ENCODE measurements at places on chromosomes 2 and 18.
A peak's percentile ranks its signal among the peaks of the same experiment; 100 is the strongest.

DNA sequence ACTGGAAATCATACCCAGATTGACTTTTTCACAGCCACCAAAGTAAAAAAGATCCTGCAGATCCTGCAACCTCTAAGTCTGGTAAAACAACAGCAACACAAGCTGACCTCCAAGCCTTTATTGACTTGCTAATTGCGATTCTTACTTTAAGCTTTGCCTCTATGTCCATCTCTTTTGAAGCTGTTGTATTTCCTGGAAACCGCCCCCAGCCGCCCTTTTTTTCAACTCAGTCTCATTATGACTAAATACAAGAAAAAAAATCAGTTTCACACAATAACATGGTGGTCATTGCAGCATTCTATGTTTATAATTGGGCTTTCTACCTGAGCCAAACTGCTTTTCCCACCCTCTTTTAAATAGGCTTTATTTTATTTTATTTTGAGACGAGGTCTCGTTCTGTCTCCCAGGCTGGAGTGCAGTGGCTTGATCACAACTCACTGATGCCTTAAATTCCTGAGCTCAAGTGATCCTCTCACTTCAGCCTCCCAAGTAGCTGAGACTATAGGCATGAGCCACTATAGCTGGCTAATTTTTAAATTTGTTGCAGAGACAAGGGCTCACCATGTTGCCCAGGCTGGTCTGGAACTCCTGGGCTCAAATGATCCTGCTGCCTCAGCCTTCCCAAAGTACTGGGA lies 76.2 kb downstream of the MOGAT1 start:
- DNase-seq, result no peak

- DNase-seq, result no peak
Observed at GRCh38 chr2:59888015-59888414, 665.4 kb downstream of the BCL11A start.

DNA sequence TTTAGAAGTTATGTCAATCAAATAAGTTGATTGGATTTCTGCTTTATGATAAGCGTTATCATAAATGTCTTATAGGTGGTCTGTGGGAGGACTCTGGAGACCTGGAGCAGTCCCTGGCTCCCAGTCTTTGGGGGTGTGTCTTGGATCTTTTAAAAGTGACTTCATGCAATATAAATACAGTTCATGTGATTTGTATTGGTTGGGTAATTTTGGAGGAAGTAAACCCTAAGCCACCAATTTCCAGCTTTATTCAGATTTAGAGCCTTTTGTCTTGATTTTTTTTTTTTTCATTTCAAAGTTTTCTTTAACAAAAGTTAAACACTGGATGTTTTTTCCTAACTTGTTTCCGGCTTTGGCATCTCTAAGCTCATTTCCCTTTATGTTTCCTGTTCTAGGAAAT lies 68.8 kb downstream of the MAP4K4 start:
- no peak for DNase-seq

DNA sequence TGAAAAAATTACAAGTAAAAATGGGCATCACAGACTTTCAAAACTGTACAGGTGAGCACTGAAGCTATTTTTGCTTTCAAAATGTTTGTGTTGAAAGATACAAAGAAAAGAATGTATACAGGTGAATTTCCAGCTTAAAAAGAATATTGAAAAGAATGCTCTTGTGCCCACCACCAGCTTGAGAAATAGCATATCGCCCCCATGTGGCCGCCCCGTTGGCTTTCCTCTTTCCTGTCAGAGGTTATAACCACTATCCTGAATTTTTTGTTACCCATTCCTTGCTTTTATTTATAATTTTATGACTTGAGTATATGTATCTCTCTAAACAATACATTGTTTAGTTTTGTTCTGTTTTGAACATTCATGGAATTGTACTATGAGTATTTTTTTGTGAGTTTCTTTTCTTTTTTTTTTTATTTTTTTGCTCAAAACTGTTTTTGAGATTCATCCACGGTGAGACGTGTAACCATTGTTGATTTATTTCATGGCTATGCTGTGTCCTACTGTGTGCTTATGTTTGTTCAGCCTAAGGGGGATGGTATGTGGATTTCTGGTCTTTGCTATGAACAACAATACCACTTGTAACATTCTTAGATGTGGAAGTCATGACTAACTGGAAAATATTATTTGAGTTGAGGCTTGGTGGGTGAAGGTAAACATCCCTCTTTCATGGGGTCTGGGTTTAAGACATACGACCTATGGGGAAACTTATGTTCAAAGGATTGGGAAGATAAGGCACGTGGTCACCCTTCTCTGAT lies 11.6 kb downstream of the TRPM8 start:
- peak; percentile 8 for DNase-seq

GRCh38 chr2:45224321-45224992 lies 215.2 kb upstream of the SIX2 start:
- DNase-seq, result no peak

DNA sequence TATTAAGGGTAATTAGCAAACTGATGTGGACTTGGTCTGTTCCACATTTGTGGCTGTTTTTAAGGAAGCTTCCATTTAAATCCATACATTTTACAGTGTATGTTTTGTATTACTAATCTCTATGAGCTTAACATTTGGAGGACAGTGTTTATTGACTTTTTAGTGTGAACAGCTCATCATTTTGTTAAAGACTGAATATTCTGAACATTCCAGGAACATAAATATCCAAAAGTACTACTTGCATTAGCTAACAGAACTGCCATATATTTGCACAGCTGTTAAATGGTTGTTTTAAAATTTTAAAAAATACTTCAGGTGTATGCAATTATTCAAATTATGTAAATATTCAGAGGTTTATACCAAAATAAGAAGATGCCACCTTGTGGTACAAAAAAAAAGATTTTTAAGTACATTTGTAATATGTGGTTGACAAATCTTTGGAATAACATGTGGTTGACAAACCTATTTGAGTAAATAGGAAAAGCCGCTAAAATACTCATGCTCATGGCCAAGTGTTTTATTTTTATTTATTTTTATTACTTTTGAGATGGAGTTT lies 439.7 kb upstream of the FANCL start:
- no peak for DNase-seq

DNA sequence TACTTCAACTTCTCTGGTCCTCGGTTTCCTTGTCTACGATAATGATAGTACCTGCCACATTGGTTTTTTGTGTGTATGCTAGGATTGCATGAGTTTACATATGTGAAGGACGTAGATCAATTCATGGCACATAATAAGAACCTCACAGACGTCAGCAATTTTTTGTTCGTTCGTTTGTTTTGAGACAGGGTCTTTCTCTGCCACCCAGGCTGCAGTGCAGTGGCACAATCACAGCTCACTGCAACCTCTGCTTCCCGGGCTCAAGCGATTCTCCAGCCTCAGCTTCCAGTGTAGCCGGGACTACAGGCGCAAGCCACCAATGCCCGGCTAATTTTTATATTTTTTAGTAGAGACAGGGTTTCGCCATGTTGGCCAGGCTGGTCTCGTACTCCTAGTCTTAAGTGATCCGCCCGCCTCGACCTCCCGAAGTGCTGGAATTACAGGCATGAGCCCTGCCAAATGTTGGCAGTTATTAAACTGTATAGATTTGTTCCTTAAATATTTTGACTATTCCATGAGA lies 756 bp upstream of the SLC35F5 start:
- no peak for DNase-seq

DNA sequence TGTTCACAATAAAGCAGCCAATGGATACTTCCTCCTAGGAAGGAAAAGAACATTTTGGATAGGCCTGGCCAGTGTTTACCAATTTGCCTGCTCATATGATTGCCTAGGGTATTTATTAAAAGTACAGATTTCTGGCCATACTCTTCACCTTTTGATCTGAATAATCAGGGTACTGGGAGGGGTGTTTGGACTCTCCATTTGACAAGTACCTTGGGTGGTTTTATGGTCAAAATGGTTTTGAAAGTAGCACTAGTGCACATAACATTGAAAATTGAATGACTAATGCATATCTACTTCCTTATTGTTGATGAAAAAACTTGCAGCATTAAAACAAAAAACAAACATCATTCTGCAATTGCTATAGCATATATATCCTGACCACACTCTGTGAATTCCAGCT lies 333.3 kb upstream of the CDH2 start:
- no peak for DNase-seq

GRCh38 chr2:213022987-213023386 lies 128.4 kb downstream of the IKZF2 start:
- no peak for DNase-seq

GRCh38 chr2:29310650-29311348 lies 195.6 kb downstream of the CLIP4 start:
- DNase-seq, result no peak

- DNase-seq, result no peak
Observed at GRCh38 chr18:53799134-53799533, 425.3 kb downstream of the MBD2 start.

- DNase-seq, result no peak
Observed at GRCh38 chr2:71797035-71797810, 343.9 kb downstream of the DYSF start.

DNA sequence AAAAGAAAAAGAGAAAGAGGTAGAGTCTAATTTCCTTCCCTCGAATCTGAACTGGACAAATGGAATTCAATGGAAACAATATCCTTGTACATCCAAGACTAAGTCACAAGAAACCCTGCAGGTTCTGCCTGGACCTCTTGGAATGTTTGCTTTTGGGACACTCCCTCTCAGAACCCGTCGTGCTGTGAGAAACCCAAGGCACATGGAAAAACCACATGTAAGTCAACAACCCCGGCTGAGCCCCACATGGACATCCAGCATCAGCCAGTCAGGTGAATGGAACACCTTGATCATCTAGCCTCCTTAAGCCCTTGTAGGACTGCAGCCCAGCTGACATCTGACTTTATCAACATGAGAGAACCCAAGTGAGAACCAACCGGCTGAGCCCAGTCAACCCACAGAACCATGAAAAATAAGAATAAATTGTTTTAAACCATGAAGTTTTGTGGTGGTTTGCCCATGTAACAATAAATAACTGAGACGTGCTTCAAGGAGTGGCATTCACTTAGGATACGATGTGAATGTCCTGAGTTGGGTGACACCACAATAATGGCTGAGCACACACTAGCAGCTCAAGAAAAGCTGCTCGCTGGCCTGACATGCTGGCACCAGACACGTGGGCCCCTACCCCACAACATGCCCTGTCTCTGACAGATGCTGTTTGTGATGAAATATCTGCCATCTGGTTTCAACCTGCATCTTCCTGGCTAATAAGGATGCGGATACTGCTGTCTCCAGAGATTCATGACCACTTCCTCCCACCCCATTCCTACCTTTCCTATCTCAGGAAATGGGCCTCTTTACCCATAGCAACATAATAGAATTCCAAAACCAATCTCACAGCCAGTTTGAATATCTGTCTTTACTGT lies 28.8 kb downstream of the PKDCC start:
- DNase-seq, result no peak

- DNase-seq, result no peak
Observed at GRCh38 chr2:182447863-182448262, 21.0 kb upstream of the PDE1A start.

DNA sequence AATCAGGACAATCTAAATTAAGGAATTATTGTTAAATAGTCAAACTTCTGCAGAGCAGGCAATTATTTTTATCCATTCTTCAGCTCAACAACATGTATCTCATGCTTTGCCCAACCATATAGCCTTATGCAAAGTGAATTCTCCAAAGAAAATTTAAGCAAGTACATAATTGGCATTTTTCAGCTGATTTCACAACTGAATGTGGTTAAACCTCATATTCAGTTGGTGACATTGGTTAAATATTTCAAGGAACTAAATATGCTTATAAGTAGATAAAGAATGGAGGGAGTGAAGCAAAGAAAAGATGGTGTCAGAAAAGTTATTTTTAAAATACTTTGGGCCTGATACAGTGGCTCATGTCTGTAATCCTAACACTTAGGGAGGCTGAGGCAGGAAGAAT lies 816.2 kb downstream of the NRXN1 start:
- DNase-seq, result no peak

DNA sequence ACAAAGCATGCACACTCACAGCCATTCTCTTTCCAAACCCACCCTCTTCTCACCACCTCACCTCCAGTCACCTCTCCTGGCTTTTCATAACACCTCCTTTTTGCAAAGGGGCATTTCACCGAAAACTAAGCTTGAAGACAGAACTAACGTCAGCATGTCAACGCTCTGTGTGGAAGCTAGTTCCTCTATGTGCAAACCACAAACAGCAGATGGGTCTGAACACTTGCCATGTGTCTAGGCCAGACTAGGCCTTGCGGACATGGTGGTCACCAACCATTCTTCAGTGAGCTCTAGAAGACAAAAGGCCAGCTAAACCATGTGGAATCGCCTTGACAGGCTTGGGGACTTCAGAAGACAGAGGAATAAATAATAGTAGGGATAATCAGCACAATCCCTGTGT lies 148.5 kb downstream of the TXNL1 start:
- DNase-seq, result no peak

DNA sequence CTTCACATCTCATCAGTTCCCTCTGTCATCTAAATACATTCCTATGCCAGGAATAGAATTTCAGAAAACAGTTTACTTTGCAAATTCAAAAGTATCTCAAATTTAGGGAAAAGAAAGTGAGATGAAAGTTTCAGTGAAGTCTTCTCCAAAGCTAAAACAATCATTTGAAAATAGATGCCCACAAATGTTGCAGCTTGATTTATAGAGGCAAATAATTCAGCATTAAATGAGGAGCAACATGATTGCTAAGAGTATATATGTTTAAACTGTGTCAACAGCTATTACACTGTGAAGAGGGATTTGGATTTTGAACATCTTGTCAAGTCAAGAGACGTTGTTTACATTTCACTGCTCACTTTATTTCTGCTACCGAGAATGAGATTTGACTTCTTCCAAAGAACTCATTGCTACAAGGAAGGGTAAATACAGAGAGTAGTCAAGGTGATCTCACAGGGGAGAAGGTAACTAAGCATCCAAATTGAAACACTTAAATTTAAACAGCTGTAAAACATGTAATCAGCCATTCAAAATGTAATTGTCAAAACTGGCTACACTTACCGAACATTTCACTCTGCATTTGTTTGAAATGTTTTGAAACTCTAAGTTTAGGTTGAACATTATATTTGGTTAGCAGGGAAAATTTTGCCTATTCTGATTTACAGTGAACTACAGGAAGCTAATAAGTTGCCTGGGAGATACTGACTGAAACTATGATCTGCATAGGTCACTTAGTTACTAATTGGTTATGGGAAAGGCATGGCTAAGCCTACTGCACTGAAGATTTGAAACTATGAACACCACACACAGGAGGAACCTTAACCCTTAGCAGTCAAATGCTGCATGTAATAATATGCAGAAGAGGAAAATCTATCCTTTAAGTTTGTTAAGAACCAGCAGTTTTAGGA lies 33.2 kb upstream of the GALNT3 start:
- DNase-seq, result no peak

Data from stimulated activated CD4-positive, alpha-beta T cell treated with anti-CD3 and anti-CD28 coated beads, Interleukin-12 subunit alpha, Interleukin-12 subunit beta, amount 100 ng/mL, for 4 hours (primary cell).